ENCODE measurements at places on chromosomes 3 and 15. TPM values are rescaled to one million over a fixed set of nuclear protein-coding genes. Genes with fewer than 3 reads are reported as not detected.

TMEM44 gene
- total RNA-seq: 8.2 TPM

MKRN2OS gene
- not detected for total RNA-seq

SNAPC5 gene
- 29.9 TPM for total RNA-seq

GPR160 gene
- 17.7 TPM for total RNA-seq

SMC4 gene
- 53.8 TPM for total RNA-seq

ACP3 gene
- total RNA-seq: 0.39 TPM

FBXO40 gene
- not detected for total RNA-seq

VEPH1 gene
- total RNA-seq: not detected

OXTR gene
- 0.10 TPM for total RNA-seq

NSMCE3 gene
- total RNA-seq: 16.1 TPM

SLC27A2 gene
- 0.49 TPM for total RNA-seq

CHRNA7 gene
- total RNA-seq: not detected

ARGFX gene
- not detected for total RNA-seq

IL12A gene
- 4.3 TPM for total RNA-seq

ABHD6 gene
- total RNA-seq: 22.2 TPM

SCN11A gene
- 0.24 TPM for total RNA-seq

ZNF80 gene
- 0.42 TPM for total RNA-seq

ECE2 gene
- total RNA-seq: not detected

Measured in B cell (primary cell).